GM23338 (cell line): ENCODE measurements at places on chromosomes 2 and 18.

DNA sequence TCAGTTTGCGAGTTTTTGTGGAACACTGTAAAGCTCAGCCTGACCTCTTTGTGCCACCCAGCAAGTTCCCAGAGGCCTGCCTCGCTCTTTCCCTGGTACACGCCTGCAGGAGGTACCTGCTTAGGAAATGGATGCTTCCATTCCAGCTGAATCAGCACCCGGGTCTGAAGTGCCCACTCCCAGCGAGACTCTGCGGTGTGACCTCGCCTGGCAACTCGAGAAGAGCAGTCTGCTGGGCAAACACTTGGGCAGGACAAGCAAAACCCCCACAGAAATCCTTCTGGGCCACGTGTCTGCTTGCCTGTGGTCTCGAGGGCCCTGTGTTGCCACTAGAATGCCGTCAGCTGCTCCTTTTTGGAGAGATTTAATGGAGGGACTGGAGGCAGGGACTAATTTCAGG lies 127.6 kb downstream of the MAPK4 start:
- H3K4me3 ChIP-seq = no peak overlapping the region
- H3K27ac ChIP-seq = no peak overlapping the region
- no peak for DNase-seq
- no peaks in the 10 kb centered on the region; the same call in 1 of the 2 replicates for H3K4me1 ChIP-seq

DNA sequence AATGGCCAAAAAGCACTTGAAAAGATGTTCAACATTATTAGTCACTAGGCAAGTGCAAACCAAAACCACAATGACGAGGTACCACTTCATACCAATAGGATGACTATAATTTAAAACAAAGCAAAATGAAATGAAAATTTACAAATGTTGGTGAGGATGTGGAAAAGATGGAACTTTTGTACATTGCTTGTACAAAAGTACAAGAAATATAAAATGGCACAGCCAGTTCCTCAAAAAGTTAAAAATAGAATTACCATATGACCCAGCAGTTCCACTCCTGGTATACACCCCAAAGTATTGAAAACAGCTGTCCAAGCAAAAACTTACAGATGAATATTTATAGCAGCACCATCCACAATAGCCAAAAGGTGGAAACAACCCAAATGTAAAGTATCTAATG lies 107.8 kb upstream of the XPO1 start:
- no peaks in the 10 kb centered on the region for H3K27me3 ChIP-seq
- H3K4me3 ChIP-seq = no peak overlapping the region
- no peaks in the 10 kb centered on the region for H3K36me3 ChIP-seq
- no peak overlapping the region for H3K27ac ChIP-seq
- DNase-seq = no peak

GRCh38 chr2:10971161-10971887 lies 59.6 kb downstream of the KCNF1 start:
- no peaks in the 10 kb centered on the region for H3K27me3 ChIP-seq
- DNase-seq = no peak
- H3K4me3 ChIP-seq = no peak overlapping the region
- no peak overlapping the region for H3K27ac ChIP-seq
- peaks cover 8% of the 10 kb centered on the region for H3K4me1 ChIP-seq
- no peaks in the 10 kb centered on the region for H3K36me3 ChIP-seq

DNA sequence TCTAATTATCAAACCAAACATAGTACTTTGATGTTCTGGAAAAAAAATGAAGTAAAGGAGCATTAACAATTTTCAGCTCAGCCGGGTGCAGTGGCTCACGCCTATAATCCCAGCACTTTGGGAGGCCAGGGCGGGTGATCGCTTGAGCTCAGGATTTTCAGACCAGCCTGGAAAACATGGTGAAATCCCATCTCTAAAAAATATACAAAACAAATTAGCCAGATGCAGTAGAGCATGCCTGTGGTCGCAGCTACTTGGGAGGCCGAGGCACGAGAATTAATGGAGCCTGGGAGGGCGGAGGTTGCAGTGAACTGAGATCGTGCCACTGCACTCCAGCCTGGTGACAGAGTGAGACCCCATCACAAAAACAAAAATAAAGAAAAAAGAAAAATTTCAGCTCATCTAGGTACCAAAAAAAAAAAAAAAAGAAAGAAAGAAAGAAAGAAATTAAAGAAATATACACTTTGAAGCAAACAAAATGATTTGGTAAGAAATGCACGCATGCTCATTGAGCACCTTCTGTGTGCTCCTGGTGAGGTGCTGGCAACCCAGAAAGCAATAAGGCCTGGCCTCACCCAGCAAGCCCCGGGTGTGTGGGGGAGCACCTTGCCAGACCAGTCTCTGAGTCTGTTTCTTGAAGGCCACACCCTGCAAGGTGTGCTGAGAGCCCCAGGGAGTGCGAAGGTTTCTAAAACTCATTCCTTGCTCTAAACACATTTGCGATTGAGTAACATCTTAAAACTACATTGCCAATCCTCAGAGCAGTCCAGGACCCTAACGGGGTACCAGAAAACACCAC lies 133.5 kb downstream of the TFCP2L1 start:
- no peak for DNase-seq
- H3K4me3 ChIP-seq = no peak overlapping the region
- H3K36me3 ChIP-seq = no peaks in the 10 kb centered on the region
- H3K27ac ChIP-seq = no peak overlapping the region
- no peaks in the 10 kb centered on the region for H3K4me1 ChIP-seq

DNA sequence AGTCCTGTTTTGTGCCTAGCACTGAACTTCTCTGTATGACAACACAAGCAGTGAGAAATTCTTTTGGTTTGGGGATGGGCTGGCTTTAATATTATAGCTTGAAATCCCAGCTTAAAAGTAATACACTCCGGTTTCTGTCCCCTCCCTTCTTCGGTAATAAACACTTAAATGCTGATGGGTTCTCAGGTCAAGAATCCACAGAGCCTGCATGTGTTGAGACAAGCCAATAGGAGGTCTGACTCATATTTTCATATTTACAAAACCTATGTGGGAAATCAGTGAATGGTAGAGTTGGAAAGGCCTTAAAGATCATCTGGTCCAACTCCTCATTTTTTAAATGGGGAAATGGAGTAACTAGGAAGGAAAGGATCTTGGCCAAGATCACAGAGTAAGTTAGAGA lies 47.5 kb downstream of the VSNL1 start:
- H3K27ac ChIP-seq = peak overlapping the region; percentile 10; the same call in 1 of the 2 replicates
- no peak overlapping the region for H3K4me3 ChIP-seq
- no peaks in the 10 kb centered on the region for H3K27me3 ChIP-seq

GRCh38 chr2:65688141-65688886 lies 255.9 kb upstream of the SPRED2 start:
- no peaks in the 10 kb centered on the region for H3K27me3 ChIP-seq
- H3K4me3 ChIP-seq = no peak overlapping the region
- no peak for DNase-seq
- H3K4me1 ChIP-seq = no peaks in the 10 kb centered on the region
- H3K36me3 ChIP-seq = no peaks in the 10 kb centered on the region

DNA sequence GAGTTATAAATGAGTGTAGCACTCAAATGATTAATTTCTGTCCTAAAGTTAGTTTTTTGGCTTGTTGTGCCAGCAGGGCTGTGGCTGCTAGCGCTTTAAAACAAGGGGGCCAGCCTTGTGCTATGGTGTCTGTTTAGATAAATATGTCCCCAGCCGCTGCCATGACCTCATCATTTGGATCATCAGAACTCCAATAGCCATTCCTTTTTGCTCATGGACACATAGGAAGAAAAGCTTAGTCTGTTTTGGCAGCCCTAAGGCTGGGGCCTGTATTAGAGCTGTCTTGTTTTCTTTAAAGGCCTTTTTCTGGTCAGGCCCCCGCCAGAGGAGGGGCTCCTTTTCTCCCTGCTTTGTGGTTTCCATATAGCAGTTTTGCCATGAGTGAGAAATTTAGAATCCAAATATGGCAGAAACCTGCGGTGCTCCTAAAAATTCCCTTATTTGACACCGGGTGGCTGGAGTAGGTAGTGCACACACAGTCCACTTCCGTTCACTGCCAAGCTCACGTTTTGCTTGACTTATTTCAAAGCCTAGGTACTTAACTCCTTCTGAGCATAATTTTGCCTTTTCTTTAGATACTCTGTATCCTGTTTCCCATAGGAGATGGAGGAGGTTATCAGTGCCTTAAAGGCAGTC lies 60.4 kb upstream of the SLC35G4 start:
- no peak overlapping the region for H3K27ac ChIP-seq
- no peaks in the 10 kb centered on the region for H3K4me1 ChIP-seq
- no peak for DNase-seq
- no peaks in the 10 kb centered on the region for H3K27me3 ChIP-seq
- H3K4me3 ChIP-seq = no peak overlapping the region
- no peaks in the 10 kb centered on the region for H3K36me3 ChIP-seq

GRCh38 chr2:239312741-239313667 lies 87.8 kb downstream of the HDAC4 start:
- DNase-seq = no peak
- H3K4me1 ChIP-seq = no peaks in the 10 kb centered on the region
- no peak overlapping the region for H3K4me3 ChIP-seq
- H3K27me3 ChIP-seq = no peaks in the 10 kb centered on the region
- H3K27ac ChIP-seq = no peak overlapping the region

GRCh38 chr2:66496670-66497420 lies 61.9 kb downstream of the MEIS1 start:
- no peak overlapping the region for H3K27ac ChIP-seq
- no peaks in the 10 kb centered on the region; the same call in 1 of the 2 replicates for H3K27me3 ChIP-seq
- no peak for DNase-seq
- H3K4me3 ChIP-seq = no peak overlapping the region

- H3K4me1 ChIP-seq = peaks cover 4% of the 10 kb centered on the region
- no peak overlapping the region for H3K27ac ChIP-seq
- H3K36me3 ChIP-seq = no peaks in the 10 kb centered on the region
- no peak overlapping the region for H3K4me3 ChIP-seq
Measured at GRCh38 chr18:32907648-32908423, 135.0 kb upstream of the KLHL14 start.
